ENCODE measurements at places on chromosomes 3 and 15. TPM values are rescaled to one million over a fixed set of nuclear protein-coding genes. Genes with fewer than 3 reads are reported as not detected.
A peak's percentile ranks its signal among the peaks of the same experiment; 100 is the strongest.

DNA sequence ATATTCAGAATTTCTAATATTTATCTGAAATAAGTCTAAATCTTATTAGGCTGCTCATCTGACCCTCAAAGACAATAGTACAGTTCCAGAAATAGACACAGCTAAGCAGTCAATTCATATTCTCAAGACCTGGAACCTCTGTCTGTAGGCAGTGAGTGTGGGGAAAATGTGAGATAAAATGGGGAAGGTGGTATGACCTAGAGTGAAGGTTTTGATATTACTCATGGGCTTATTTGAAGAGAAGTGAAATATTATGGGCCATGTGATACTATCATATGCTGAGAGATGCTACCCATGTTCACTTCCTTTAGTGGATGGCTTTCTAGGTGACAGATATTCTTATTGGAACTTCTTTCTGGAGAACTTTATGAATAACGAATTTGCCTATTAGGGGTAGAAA lies 33.5 kb downstream of the TGFBR2 start:
- DNase-seq, result no peak

GRCh38 chr3:23304424-23304823 lies 101.3 kb downstream of the UBE2E2 start:
- DNase-seq, result no peak

GRCh38 chr15:52567871-52568600 lies 794 bp downstream of the ARPP19 start:
- DNase-seq, result peak; percentile 35

DNA sequence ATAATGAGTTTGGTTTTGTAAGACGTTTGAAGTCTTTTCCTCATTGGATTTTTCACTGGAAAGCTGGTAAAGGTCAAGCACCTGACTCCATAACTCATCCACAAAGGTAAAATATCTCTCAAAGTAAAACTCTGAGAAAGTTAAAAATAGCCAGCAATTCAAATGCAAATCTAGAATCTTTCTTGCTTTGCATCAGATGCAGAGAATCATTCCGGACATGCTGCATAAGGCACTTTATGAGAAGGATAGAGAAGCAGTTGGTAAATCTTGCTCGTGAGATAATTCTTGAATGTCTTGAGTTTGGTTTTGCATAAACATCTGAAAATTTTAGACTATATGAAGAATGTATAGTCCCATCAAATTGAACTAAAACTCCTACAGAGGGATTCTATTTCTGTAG lies 9.1 kb downstream of the KCNMB2 start:
- DNase-seq, result no peak

GRCh38 chr3:182786564-182787196 lies 6.6 kb upstream of the ATP11B start:
- no peak for DNase-seq

DNA sequence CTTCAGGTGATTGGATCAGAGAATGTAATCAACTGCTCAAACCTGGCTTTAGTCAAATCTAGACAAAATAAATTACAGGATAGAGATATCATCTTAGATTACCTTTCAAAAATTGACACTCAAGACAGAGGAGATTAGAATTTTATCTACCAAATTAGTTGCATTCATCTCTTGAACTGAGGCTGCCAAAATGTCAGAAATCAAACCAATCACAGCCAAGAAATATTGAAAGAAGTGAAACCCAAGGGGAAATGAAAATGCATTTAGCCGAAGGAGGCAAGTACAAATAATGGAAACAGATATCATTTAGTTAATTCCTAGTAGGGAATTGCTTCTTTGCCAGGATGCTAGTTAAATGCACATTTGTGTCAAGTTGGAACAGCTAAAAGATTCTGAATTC lies 261.1 kb upstream of the PDZRN3 start:
- DNase-seq, result no peak

DNA sequence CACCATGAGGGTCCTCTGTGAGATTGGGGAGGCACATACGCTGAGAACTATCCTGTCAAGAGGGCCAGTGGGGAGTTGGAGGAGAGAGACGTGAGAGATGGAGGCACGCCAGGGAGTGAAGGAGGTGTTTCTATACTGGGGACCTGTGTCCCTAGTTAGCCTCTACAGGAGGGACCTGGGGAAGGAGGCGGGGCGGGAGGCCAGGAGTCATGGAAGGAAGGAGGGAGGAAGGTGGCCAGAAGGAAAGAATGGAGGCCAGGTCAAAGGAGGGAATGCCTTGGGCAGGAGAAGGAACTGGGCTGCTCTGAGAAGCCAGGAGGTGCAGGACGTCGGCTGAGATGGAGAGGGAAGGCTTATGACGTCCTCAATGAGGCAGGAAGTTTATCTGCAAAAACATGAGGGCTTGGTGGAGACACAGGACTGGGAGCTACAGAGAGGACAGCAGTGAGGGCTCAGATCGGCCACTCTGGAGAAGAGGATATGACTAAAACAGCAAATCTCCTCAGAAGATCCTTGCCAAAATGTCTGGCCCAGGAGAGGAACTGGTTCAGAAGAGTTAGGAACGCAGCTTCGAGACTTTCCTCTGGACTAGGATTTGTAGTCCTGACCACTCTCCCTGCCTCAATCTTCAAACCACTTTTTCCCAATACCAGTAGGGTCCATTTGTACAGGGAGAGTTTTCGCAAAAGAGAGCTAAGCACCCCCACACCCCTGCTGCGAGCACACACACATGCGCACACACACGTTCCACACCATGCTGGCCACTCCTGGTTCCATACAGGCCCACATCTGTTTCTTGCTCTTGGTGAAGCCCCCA lies 59.9 kb downstream of the ADCY5 start:
- no peak for DNase-seq

- DNase-seq, result no peak
Observed at GRCh38 chr3:151387432-151387831, 2.9 kb upstream of the P2RY12 start.

GRCh38 chr15:92068121-92068520 lies 214.6 kb downstream of the SLCO3A1 start:
- no peak for DNase-seq

DNA sequence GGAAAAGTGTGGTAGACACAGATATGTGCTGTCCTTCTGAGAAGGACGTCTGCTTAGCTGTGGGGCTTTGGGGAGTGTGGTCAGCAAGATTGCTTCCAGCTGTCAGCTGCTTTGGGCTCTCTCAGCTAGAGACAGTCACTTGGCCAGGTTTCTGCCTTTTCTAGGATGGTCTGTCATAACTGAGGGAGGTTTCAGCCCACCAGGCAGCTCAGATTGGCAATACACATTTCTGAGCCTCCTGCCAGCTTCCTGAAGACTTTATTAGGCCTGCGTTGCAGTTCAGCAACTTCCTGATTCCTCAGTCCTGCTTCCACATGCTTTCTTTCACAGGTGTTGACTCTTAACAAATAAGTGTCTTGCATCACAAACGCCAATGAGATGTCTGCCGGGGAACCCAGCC lies 286.5 kb downstream of the SQOR start:
- no peak for DNase-seq

DNA sequence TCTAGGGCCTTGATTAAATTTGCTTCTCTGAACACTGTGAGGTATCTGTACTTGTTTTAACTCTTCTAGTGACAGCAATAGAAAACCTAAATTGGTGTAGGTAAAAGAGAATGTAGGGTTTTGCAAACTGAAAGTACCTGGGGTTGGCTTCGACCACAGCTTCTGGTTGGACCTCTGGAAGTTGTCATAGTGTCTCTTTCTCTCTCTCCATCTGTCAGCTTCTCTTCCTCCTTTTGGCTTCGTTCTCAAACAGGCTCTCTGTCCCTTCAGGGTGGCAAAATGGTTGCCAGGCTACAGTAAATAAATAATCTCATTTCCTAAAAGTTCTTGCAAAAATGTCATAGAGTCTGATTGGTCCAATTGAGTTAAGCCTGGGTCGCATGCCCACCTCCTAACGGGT lies 149.3 kb upstream of the CTDSPL start:
- DNase-seq, result no peak

- no peak for DNase-seq
Observed at GRCh38 chr3:164459521-164460151, 618.7 kb downstream of the SI start.

- DNase-seq, result no peak
Observed at GRCh38 chr3:19644405-19644804, 289.6 kb downstream of the EFHB start.

DNA sequence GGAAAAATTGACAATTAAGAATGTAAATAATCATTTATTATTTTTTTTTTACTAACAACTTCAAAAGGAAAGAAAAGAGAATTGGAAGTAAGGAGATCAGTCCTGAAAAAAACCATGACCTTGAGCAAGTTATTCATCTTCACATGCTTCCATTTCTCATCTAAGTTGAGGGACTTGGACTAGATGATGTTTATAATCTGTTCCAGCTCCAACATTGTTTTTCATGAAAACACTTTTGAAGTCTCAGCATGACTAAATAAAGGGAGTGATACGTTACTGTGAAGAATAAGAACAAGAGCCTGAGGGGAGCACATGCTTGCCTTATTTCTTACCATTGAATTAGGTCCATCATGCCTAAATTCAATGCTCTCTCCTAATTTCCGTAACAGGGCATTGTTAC lies 95.7 kb downstream of the STRIT1 start:
- DNase-seq, result no peak

DNA sequence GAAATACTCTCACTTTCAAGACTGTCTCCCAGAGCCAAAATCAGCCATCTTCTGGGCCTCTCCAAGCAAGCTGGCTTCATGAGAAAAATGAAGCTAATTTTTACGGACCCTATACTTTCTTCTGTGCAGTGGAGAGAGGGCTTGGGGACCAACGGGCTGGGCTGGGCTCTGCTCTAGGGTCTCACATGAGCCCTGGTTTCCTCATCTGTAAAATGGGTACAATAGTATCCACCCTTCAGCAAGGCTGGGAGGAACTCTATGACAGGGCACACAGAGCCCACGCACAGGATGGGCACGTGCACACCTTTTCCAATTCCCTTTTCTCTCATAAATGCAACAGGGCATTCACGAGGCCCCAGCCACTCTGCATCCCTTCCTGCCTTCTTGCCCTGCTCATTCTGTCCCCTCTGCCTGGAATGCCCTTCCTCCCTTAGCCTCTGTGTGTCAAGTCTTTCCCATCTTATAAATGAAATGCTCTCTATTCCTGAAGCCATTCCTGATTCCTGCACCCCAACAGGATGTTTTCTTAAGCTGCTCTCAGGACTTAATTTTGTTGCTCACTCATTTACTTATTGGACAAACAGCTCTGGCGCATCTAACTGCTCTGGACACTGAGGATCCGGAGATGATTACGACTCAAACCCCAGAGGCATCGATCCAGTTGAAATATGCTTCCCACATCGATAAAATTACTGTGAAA lies 32.9 kb upstream of the SEC13 start:
- DNase-seq, result no peak

DNA sequence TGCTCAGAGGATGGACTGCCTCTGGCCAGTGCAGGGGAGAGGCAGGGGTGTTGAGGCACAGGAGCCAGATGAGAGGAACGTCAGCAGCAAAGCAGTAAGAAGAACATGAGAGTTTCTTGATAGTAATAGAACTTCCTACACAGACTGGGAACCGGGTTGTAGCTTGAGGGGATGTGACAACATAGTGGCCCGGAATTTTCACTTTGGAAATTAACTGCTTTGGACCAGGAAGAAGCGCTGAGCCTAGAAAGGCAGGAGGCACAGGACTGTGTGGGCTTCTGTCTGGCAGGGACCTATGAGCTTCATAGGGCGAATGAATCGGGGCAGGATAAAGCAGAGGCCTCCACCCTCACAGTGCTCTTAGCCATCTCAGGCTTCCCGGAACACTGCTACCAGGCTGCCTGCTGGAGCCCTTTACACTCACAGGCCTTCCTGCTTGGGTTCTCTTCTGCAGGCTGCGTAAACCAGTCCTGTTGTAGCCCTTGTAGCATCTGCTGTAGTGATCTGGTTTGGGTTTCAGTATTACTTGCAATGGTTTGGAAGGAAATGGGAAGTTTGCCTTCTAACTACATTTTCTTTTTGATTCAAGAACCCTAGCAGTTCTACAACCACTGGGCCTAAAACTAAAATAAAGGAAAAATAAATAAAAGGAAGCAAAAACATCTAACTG lies 3.3 kb upstream of the ADPGK start:
- no peak for DNase-seq

GRCh38 chr3:21668012-21668411 lies 83.0 kb downstream of the ZNF385D start:
- DNase-seq, result no peak

DNA sequence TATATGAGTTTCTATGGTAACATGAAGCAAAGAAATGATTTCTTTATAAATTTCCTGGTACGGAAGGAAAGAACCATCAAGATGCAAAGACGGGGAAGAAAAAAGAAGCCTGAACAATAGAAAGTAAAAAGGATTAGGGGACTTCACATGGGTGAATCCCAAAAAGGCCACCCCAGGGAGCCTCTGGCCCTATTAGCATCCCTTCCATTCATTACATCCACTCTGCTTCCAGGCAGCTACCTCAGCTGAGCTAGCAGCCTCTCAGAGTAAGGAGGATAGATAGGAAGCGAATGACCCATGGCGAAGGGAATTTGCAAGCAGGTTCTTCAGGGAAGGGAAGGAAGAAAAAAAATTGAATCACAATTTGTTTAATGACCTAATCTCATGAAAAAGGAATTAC lies 81.6 kb downstream of the GABRB3 start:
- no peak for DNase-seq

DNA sequence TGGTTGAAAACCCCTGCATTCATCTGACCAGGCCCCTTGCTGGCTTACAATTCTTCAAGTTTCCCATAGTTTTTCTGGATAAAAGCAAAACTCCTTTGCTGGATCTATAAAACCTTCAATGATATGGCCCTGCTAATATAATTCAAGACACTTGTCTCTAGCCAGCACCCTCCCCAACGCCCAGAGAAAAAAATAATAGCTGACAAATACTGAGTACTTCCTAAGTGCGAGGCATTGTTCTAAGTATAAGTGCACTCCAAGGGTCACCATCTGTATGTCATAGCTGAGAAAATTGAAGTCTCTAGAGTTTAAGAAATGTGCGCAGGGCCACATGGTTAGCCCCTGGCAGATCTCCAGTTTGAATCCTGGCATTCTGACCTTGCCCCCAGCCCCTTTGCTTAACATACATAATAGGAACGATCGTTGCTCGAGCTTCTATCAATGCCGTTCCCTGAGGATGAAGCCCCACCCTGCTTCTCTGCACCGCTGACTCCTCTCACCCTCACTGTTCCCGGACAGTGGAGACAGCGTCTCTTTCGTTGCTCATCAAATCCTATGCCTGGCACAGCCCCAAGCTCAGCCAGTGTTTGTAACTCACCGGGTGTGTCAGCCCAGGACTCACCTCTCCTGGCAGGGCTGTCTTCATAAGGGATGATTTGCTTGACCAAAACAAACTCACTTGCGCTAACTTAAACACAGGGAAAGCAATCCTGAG lies 377.1 kb upstream of the PROK2 start:
- no peak for DNase-seq

GRCh38 chr3:181383760-181384159 lies 328.0 kb upstream of the SOX2 start:
- no peak for DNase-seq

GRCh38 chr15:48541341-48542278 lies 103.9 kb downstream of the FBN1 start:
- DNase-seq, result no peak

The LRRK1 gene
- total RNA-seq, result 3.4 TPM

The TIPIN gene
- 15.1 TPM for total RNA-seq

The SLC25A26 gene
- 16.2 TPM for total RNA-seq

The OR5K2 gene
- total RNA-seq, result not detected

The C3orf85 gene
- total RNA-seq, result not detected

The BCHE gene
- 12.4 TPM for total RNA-seq

The ZNF660 gene
- 3.1 TPM for total RNA-seq
